CD8-positive, alpha-beta memory T cell (primary cell): ENCODE measurements at places on chromosomes 2 and 18. TPM values are rescaled to one million over a fixed set of nuclear protein-coding genes. Genes with fewer than 3 reads are reported as not detected.

The GALR1 gene
- not detected for total RNA-seq

GRCh38 chr18:23710068-23710527 is 20.8 kb downstream of the LAMA3 start:
- no peak for DNase-seq

The ANKRD30BL gene
- not detected for total RNA-seq

- no peak for DNase-seq
Observed at GRCh38 chr2:74959106-74959751, 786 bp downstream of the POLE4 start.

The NR4A2 gene
- 21.9 TPM for total RNA-seq

- DNase-seq = no peak
Observed at GRCh38 chr2:170500104-170500503, 215.0 kb upstream of the SP5 start.

The MAT2A gene
- 371 TPM for total RNA-seq

DNA sequence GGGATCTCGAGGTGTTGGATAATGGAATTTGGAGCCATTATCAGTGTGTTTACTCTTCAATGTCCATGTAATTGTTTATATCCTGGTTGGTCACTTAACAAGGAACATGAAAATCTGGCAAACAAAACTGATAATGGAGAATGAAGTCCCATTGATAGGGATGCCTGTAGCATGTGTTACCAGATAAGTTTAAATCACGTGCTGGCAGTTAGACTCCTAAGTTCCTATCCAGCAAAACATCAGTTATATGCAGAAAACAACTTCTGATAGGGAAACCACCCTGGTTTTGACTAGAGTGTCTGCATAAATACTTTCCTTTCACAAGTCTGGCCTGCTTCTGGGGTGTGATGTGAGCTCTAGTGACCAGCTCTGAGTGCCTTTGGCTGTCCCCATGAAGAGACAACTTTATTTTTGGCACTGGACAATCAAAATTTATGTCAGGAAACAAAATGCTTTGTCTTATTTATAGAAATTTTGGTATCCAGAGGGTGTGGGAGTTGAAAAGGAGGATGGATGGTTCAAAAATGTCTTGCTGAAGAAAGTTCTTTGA is 82.0 kb downstream of the FHOD3 start:
- DNase-seq = no peak

The KCNG2 gene
- total RNA-seq = not detected

The SLC19A3 gene
- not detected for total RNA-seq

DNA sequence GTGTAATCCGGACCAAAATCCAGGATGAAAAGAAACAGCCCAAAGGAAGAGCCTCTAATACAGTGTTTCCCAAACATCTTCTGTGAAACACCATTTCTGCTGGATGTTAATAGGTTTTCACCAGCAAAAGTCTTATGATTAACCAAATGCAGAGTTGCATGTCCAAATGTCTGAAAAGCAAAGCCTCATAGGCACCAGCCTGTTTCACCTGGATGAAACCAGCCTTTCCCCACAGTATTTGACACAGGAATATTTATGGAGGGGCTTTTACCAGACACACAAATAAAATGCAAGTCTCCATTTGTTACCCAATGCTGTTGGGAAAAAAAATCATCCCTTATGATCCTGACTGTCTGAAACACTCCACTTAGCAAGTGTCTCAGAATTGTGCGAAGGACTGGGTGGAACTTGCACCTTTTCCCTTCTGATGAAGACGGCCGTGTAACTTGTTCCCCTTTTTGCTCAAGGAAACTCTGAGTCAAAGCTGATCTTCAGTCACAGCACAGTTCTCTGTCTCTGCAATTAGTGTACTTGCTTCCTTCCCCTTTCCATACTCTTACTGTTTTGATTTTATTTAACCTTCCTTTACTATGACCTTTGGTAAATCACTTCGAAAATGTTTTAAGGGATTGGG is 70.3 kb upstream of the IL1R2 start:
- no peak for DNase-seq

The ALK gene
- total RNA-seq = not detected

The GPR75 gene
- total RNA-seq = 2.1 TPM

DNA sequence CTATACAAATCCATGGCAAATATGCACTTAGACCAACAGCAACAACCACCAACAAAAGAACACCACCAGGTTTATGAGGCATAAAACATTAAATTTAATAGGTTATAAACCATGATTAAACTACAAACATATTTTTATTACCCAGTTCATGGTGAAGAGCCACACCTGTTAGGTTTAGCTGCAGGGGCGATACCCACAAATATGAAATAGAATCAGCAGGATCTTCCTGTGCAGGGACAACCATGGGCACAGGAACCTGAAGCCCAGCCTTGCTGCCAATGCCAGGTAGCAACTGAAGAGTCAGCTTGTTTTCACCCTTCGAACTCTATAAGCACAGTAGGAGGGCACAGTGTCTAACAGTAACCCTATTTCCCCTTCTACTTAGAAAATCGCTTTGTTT is 675.0 kb downstream of the SATB2 start:
- no peak for DNase-seq

The MOGAT1 gene
- not detected for total RNA-seq

DNA sequence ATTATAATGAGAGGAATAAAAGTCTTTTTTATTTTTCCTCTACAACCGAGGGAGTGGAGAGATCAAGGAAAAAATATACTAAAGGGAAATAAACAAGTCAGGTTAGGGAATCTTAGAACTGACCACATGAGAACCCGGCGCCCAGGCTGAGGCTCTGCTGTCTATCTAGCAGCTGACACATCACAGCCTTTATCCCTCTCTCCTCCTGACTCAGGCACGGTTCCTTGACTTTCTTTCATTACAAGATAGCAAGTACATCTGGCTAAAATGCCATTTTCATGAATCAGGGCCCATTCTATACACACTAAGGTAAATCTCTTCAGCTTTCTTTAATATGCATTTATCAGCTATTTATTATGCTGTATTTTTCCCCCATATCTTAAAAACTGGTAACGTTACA is 296.0 kb downstream of the TMX3 start:
- no peak for DNase-seq

- DNase-seq = no peak
Observed at GRCh38 chr2:167196461-167197252, 308.4 kb downstream of the XIRP2 start.

- DNase-seq = no peak
Observed at GRCh38 chr2:169397697-169398096, 35.4 kb upstream of the LRP2 start.

The MYOM1 gene
- total RNA-seq = 1.2 TPM

GRCh38 chr18:64712035-64712434 is 563.1 kb upstream of the LINC00305 start:
- no peak for DNase-seq

GRCh38 chr18:42184685-42185477 is 229.8 kb downstream of the PIK3C3 start:
- no peak for DNase-seq

The RAX gene
- total RNA-seq = not detected

- DNase-seq = no peak
Observed at GRCh38 chr18:75574187-75574586, 146.7 kb upstream of the SMIM21 start.

GRCh38 chr2:53863538-53864227 is 3.9 kb upstream of the GPR75 start:
- DNase-seq = no peak

DNA sequence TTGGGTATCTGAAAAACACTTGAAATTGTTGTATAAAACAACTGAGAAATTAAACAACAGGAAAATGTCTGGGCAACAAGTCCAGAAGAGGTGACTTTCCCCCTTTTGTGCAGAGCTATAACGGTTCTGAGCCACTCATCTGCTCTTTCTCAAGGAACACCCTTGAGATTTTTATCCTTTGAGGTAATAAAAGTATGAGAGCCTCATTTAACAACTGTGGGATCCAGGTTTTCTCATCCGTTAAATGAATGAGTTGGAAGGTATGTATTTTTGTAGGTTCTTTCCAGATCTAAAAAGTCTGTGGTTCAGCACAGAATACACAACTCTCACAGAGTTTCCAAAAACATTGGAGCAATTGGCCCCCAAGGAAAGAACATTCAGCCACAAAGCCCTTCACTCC is 93.0 kb downstream of the ANKRD44 start:
- DNase-seq = no peak

The KCNG3 gene
- 0.09 TPM for total RNA-seq

GRCh38 chr2:107932488-107932887 is 53.8 kb upstream of the SLC5A7 start:
- DNase-seq = no peak

DNA sequence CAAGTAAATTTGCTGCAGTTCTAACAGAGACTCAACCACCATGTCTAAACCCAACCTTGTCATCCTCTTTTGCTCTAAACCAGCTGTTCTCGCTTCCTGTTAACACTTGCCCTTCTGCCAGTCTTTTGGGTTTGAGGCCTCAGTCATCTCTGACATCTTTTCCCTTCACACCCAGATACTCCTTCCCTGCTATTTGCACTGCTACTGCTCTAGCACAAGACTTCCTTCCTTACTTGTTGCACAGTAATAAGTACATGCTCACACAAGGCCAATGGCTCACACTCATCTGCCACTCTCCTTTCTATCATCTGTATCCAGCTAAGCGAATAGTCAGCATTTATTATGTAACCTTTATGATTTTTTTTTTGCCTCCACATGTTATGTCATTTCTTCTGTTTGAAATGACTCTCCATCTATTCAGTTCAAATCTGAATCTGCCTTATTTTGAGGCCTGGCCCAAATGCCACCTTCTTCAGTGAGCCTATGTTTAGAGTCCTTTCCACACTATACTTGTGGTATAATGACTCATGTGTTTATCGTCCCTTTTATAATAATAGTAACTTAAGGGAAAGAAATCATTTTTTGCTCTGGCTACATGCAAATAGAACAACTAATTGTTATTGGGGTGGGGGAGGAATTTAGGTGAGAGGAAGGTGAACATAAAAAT is 22.5 kb upstream of the CDKL4 start:
- DNase-seq = peak; percentile 7

GRCh38 chr18:32201948-32202672 is 12.3 kb downstream of the MEP1B start:
- DNase-seq = no peak

The EHD3 gene
- 2.3 TPM for total RNA-seq

- no peak for DNase-seq
Observed at GRCh38 chr2:172088245-172089004, 3.1 kb downstream of the DLX1 start.

The GNAL gene
- total RNA-seq = 0.38 TPM

GRCh38 chr2:238259061-238260020 is 19.5 kb upstream of the HES6 start:
- no peak for DNase-seq

- no peak for DNase-seq
Observed at GRCh38 chr2:207614824-207615223, 10.4 kb downstream of the METTL21A start.

DNA sequence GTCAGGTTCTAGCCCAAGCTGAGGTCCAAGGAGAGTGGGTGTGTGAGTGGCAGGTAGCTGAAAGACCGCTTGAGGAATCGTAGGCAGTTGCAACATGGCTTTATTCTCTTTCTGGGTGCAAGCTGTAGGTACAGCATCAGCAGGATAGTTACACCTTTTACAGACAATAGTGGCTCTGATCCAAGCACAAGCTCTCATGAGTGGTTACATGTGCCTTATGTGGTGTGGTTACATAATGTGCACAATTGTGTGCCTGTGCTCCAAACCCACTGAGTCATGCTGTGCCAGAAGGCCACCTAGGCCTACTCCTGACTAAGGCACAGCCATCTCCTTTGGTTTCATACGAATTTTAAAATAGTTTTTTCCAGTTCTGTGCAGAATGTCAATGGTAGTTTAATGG is 227.6 kb downstream of the SATB2 start:
- no peak for DNase-seq

DNA sequence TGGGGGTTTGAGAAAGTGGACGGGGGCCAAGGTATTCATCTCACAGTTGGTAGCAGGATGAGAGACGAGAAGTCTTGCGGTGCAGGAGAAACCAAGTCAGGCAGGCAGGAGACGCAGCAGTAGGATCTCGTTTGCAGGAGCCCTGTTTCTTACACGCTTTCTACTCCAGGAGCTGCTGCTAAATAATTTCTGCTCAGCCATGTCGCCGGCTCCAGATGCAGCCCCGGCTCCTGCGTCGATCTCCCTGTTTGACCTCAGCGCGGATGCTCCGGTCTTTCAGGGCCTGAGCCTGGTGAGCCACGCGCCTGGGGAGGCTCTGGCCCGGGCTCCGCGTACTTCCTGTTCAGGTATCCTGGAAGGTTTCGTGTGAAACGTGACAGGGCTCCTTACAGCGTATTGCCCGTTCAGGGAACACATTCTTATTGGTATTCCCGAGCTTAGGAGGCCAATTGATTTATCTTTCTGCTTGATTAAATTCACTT is 494 bp downstream of the ANKZF1 start:
- DNase-seq = no peak

DNA sequence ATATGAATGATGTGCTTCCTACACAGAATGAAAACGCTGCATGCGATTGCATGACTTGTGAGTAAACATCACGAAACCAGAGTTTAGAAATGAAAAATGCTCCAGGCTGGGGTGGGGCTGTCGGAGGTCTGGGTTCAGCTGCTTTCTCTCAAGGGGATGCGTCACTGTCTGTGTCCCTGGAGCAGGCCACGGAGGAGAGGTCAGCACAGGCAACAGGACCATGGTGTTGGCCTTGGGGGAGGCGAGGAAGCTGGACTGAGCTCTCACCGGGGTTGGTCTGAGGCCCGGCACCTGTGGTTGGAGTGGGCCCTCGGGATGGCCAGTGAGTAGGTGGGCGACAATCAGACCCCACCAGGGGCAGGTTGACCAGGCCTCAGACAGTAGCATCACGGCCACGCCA is 89.0 kb upstream of the TMEM18 start:
- DNase-seq = no peak

GRCh38 chr2:50143822-50144575 is 887.9 kb downstream of the NRXN1 start:
- no peak for DNase-seq

GRCh38 chr2:196328088-196328680 is 156.8 kb upstream of the STK17B start:
- DNase-seq = no peak

The CAPN14 gene
- total RNA-seq = 0.31 TPM

DNA sequence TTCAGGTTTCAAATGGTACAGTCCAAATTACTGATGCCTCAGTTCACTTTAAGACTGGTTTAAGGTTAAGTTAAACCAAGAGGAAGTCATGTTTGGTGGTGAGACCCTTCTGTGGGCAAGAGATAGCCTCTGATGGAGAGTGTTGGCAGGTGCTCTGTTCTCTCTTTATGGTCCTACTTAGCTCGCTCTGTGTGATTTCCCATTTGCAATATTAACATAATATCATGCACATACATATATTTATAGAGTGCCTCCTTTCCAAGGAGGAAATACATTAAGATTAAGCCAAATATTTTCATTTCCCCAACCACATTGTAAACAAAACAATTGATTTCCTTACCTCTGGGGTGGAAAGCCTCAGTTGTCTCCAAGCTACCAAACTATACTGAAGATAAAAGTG is 222.4 kb downstream of the PIK3C3 start:
- no peak for DNase-seq
